ENCODE measurements at places on chromosomes 2 and 18.

DNA sequence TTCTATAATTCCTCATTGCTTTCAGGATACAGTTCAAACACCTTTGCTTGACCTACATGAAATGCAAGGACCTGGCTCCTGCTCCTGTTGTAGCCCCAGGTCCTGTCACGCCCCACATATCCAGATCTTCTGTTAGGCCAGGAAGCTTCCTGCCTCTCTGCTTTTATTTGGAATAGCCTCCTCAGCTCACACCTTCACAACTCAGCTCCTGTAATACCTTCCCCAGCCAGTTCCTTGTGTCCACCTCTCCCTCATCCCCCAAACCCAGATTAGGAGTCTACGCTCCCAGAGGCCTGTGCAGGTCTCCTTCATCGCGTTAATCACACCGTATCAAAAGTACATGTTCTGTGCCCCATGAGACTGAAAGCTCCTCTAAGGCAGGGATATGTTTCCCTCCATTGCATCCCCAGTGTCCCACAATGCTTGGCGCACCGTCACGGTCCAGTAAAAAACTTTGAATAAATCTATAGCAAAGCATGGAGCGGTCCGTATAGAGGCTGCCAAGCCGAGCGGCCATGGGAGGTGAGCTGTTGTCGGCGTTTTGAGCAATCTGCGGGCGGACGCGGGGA, 371 bp downstream of the MDH1B start:
- H3K4me3 ChIP-seq, result peak overlapping the region; percentile 97
- H3K27ac ChIP-seq, result no peak overlapping the region
- DNase-seq, result no peak
- peaks cover 22% of the 10 kb centered on the region for H3K36me3 ChIP-seq
- H3K4me1 ChIP-seq, result no peaks in the 10 kb centered on the region

GRCh38 chr2:201821080-201821479, 14.7 kb downstream of the CDK15 start:
- H3K27me3 ChIP-seq, result no peaks in the 10 kb centered on the region
- no peak overlapping the region for H3K4me3 ChIP-seq
- H3K4me1 ChIP-seq, result peaks cover 7% of the 10 kb centered on the region

DNA sequence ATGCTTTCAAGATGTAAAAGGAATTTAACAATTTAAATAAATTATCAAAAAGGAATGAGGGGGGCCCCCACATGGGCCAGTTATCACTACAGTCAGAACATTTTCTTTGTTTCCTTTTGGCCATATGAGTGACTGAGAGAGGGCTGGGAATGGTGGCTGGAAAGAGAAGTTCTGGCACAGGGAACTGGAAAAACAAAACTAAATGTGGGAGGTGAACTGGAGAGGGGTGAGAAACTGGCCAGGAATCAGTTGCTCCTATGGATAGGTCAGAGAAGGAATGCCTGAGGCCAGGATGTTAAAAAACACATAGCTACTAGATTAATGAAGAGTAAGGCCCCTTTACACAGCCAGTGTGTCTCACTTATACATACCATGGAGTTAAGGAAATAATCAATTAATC, 121.0 kb downstream of the RBMS1 start:
- no peak for DNase-seq
- no peak overlapping the region for H3K27ac ChIP-seq
- H3K4me1 ChIP-seq, result peaks cover 35% of the 10 kb centered on the region

DNA sequence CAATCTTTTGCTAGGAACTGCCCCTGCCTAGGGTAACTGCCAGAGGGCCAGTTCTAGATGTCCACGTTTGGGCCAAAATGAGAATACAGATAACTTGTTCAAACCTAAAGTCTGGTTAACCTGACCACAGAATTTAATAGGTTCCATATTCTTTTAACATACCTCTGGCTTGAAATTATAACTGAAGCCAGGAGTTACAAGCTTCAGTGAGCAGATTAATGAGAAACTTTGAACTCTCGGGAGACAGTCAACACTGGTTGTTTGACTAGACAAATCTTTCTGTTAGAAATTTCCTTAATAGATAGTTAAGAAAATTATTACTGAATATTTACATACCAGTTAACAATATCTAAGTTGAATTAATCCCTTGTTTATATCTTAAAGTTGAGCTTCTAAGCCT, 110.0 kb upstream of the KLF7 start:
- H3K4me3 ChIP-seq, result no peak overlapping the region
- no peaks in the 10 kb centered on the region for H3K4me1 ChIP-seq
- no peak for DNase-seq
- H3K36me3 ChIP-seq, result no peaks in the 10 kb centered on the region
- H3K27me3 ChIP-seq, result no peaks in the 10 kb centered on the region

DNA sequence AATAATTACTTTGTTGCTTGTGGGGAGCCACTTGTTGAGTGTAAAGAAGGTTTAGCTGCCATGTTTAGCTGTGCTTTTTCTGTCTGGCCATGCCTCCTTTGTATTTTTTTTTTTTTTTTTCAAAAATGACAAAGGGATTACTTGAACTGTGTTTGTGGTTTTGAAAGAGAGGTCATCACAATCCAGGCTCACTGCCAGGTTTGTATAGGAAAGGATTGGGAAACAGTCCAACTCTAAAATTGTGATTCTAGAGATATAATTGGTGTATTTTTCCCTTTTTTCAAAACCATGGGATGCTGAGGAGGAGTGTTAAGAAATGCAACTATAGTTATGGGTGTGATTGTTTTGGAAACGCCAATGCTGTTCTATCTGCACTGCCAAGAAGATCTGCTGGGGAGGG, 4.3 kb downstream of the ITPRIPL1 start:
- no peaks in the 10 kb centered on the region for H3K36me3 ChIP-seq
- no peaks in the 10 kb centered on the region for H3K4me1 ChIP-seq
- no peak overlapping the region for H3K4me3 ChIP-seq
- DNase-seq, result no peak
- H3K27me3 ChIP-seq, result peaks cover 6% of the 10 kb centered on the region
- no peak overlapping the region for H3K27ac ChIP-seq

- no peak for DNase-seq
- H3K27ac ChIP-seq, result no peak overlapping the region
- H3K27me3 ChIP-seq, result no peaks in the 10 kb centered on the region
- no peak overlapping the region for H3K4me3 ChIP-seq
- no peaks in the 10 kb centered on the region for H3K36me3 ChIP-seq
These were observed 46.3 kb upstream of the GRB14 start for GRCh38 chr2:164667566-164667965.

DNA sequence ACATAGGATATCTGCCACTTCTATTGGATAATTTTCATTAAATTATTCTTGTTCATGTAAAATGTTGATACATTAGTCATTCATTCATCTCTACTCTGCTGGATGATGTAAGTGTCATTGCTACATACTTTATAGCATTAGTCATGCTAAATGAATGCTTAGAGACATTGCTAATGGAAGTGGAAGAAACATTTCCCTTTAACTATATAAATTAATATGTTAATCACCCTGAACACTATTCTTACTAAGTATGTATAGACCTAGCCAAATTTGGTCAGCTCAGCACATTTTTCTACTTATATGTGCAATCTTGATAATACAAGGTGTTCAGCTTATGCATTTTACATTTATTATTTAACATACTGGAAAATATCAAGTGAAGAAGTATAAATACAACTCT, 160.2 kb downstream of the DPP4 start:
- no peaks in the 10 kb centered on the region for H3K36me3 ChIP-seq
- no peaks in the 10 kb centered on the region for H3K4me1 ChIP-seq
- DNase-seq, result no peak
- no peak overlapping the region for H3K27ac ChIP-seq

DNA sequence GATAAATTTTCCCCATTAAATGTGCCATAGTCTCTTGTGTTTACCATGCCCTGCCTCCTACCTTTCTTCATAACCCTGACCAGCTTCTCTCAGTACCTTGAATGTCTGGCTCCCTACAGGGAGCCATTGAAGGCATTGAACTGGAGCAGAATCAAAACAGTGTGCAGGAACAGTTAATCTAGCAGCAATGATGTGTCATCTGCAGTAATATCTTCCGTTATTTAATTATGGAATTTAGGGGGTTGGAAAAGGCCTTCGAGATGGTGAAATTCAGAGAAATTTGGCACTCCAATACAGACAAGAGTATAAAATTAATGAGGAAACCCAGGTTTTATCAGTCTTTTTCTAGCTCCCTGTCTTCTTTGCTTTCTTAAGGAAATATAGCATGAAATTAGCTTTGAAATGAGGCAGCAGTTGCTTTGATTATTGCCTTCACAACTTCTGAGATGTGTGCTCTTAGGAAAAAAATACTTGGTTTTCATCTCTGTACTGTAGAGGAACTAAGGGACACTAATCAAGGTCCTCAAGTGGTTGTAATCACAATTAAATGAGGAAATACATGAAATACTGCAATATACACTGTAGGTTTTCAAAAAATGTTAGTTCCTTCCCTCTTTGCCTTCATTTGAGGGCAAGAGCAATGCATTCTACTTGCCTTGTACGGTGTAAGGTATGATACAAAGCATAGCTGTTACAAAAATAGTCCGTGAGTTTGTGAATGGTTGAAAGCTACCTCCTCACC, 369.1 kb downstream of the SETBP1 start:
- H3K4me1 ChIP-seq, result peaks cover 8% of the 10 kb centered on the region
- no peak overlapping the region for H3K4me3 ChIP-seq
- H3K36me3 ChIP-seq, result peaks cover 8% of the 10 kb centered on the region
- no peaks in the 10 kb centered on the region for H3K27me3 ChIP-seq
- no peak for DNase-seq

- no peak for DNase-seq
- H3K27me3 ChIP-seq, result no peaks in the 10 kb centered on the region
- no peaks in the 10 kb centered on the region for H3K36me3 ChIP-seq
- H3K4me3 ChIP-seq, result no peak overlapping the region
These were observed 109.2 kb downstream of the TMEM18 start for GRCh38 chr2:567865-568638.

DNA sequence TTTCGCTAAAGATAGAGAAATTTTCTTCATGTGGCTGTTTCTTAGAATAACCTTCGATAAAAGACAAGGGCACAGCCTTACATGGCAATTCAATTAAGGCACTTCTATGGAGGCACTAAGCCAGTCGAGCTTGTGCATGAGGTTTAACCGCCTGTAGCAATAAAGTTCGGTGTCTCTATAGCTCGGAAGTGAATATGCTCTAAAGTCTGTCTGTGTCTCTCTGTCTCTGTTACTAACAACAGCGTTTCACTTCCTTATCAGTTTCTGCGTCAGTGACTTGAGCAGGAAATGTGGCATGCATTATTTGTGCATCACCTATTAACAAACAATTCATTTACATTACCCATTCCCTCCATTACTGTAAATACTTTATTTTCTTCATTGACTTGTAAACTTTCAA, 365.1 kb upstream of the NETO1 start:
- no peaks in the 10 kb centered on the region for H3K4me1 ChIP-seq
- H3K36me3 ChIP-seq, result no peaks in the 10 kb centered on the region
- H3K27ac ChIP-seq, result no peak overlapping the region
- no peak overlapping the region for H3K4me3 ChIP-seq

GRCh38 chr18:23302851-23303527, 150.1 kb upstream of the RIOK3 start:
- no peak overlapping the region for H3K27ac ChIP-seq
- peaks cover 7% of the 10 kb centered on the region for H3K4me1 ChIP-seq
- DNase-seq, result peak; percentile 33
- H3K36me3 ChIP-seq, result no peaks in the 10 kb centered on the region
- H3K4me3 ChIP-seq, result no peak overlapping the region

DNA sequence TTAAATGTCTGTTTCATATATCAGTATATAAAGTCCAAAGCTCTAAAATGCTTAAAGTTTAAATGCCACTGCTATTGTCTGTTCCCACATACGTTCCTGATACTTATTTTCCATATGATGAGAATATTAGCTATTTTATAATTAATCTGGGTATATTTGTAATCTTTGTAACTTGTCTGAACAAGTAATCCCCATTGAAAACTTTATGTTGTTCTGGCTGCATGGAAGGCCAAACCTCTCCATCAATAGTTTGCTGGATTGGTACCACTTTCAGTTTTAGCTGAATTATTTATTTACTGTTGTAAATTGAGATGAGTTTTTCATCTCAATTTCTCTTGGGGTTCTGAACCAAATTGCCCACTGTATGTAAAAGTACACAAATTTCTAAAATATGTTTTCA, 1.5 kb downstream of the MBD5 start:
- H3K4me1 ChIP-seq, result no peaks in the 10 kb centered on the region
- H3K4me3 ChIP-seq, result peak overlapping the region; percentile 94
- DNase-seq, result no peak
- no peak overlapping the region for H3K27ac ChIP-seq
- no peaks in the 10 kb centered on the region for H3K27me3 ChIP-seq

DNA sequence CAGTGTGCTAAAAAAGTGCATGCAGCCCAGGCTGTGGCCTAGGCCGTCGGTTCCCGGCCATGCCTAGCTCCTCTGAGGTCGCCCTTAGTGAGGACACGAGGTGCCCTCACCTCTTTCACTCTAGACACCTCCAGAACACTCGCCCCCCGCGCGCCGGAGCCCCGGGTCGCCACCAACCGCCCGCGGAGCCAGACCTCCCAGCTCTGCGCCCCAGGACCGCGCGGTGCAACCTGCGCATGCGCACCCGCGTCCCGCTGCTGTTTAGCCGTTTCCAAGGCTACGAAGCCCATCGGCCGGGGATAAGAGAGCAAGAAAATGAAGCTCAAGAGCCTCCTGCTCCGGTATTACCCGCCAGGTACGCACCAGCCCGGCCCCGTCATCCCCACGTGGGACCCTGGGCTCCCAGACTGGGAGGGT, at the start of gene DAW1:
DAW1 (plus strand) TSS at position 257 of the 417 bp plus-strand sequence; CDS start at position 316, 59 bp downstream.
- no peaks in the 10 kb centered on the region for H3K36me3 ChIP-seq
- peaks cover 34% of the 10 kb centered on the region for H3K27me3 ChIP-seq
- H3K4me3 ChIP-seq, result peak within 1 kb of the TSS; percentile 71
- DNase-seq, result peak; percentile 83
- H3K4me1 ChIP-seq, result peaks cover 7% of the 10 kb centered on the region

GRCh38 chr2:52178845-52179244, 1146.9 kb upstream of the NRXN1 start:
- H3K4me1 ChIP-seq, result no peaks in the 10 kb centered on the region
- no peaks in the 10 kb centered on the region for H3K36me3 ChIP-seq
- H3K27ac ChIP-seq, result no peak overlapping the region
- no peak for DNase-seq

DNA sequence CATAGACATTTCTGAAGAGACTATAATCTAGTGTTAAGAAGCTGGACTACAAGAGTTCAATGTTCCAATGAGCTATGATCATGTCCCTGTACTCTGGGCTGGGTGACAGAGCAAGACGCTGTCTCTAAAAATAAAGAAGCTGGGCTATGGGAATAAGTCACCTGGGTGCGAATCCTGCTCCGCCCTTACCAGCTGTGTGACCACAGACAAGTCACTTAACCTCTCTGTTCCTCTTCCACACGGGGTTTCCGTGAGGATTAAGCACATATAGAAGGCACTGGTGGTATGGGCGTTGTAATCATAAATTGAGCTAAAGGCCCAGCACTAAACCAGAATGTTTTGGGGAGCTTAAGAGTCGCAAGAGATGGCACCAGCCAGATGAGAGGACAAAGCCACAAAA, 178.5 kb downstream of the HAUS1 start:
- H3K4me1 ChIP-seq, result peaks cover 19% of the 10 kb centered on the region
- DNase-seq, result no peak
- H3K4me3 ChIP-seq, result no peak overlapping the region
- H3K27ac ChIP-seq, result no peak overlapping the region
- no peaks in the 10 kb centered on the region for H3K27me3 ChIP-seq
- H3K36me3 ChIP-seq, result no peaks in the 10 kb centered on the region
